ENCODE measurements at places on chromosomes 12 and 14.

DNA sequence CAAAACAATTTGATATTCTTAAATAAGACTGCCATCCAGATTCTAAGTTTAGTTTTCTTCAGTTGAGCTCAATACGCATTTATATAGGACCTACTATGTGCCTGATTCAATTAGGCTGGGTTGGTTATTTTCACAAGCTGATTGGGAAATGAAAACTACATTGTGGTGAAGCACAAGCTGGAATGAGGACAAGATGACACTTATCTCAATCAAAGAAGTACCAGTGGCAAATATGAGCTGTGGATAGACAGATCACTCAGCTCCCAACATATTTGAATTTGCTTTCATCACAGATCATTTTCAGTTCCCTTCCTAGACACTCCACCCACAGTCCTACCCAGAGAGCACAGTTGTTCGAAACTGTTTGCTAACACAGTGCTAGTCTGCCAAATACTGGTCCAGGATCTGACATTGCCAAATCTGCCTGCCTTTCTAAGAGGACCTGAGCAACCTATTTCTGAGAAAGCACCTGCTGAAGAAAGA is 74.7 kb downstream of the LLPH start:
- DNase-seq: no peak

GRCh38 chr14:98705871-98706300 is 566.1 kb downstream of the BCL11B start:
- no peak for DNase-seq

DNA sequence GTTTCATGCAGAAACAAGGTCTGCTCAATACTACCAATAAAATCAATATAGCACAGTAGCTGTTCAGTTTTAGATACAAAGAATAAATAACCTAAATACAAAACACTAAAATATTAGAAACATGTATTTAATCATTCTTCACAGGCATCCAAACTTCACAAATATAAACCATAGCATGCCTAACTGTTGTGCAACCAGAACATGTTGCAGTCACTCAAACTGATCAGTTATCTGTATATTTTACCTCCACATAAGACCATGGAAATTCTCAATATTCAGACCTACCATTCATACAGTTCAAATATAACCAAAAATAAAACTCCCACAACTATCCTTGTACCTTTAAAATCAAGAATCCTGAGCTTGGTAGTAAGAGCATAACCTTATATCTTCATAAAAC is 83.1 kb upstream of the PAWR start:
- DNase-seq: no peak

DNA sequence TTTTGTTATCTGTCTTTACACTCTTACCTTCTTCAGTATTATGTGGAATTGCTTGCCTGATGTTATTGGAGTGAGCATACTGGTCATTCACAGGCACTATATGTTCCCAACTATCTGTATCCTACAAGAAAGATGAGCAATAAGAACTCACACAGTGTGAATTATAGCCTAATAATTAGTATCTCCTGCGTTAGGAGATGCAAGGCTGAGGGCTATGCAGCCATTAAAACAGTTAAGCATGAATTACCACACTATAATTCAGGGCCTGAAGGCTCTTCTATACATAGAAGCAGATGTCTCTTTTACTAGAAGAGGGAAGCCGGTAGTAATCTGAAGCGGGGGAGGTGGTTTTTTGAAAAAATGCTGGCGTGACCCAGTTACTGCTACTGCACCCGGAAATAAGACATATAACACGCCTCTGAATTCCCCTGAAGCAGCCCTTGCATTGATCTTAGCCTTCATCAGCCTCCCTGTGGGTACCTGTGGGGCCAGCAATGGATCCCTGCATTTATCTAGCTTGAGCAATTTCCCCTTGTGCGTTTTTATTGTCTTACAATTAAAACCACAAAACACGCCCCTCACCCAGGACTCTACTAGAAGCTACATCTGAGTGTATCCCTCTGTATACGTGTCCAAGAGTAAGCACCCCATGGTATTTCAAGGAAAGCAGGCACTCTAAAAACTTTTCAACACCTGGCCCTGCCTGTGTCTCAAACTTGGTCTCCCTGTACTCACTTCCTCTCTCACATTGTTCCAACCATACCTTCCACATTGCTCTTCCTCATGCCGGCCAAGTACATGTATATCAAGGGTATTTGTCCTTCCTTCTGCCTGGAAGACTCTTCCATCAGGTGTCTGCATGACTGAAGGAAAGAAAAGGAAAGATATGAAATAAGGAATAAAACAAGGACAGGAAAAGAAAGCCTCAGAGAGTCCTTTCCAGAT is 210.9 kb upstream of the ARID2 start:
- DNase-seq: peak; percentile 29

DNA sequence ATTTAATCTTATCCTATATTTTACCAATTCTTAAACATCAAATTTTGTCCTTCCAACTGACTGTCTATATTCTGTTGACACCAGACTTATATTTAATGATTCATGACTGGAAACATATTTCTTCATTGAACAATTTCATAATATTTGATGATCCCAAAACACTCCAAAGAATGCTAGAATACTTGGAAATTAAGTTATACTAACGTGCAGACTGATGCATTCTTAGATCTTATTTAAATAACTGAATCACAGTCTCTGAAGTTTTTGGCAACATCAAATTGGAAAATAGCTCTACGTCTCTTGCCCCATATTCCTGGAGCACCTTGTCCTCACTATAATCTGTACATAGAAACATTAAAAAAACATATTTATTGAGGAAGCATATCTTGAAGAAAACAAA is 127.4 kb downstream of the HMGA2 start:
- no peak for DNase-seq

DNA sequence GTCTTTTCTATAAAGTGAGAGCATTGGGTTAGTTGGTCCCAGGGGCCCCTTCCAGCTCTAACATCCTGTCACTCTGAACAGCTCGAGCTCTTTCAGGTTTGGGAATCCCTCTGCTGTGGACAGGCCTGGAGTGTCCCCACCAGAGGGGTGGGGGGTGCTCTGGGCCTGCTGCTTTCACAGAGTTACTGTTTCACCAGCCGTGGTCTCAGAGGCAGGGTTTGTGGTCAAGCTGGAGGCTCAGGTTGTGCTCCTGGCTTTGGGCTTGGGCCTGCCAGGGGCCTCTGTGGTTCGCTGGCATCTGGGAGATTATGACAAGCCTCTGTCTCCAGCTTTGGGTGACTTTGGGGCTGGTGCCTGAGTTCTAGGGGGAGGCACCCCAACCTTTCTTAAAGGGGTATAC is 59.6 kb downstream of the FBXL14 start:
- DNase-seq: no peak

GRCh38 chr12:67650388-67651131 is 2.0 kb downstream of the DYRK2 start:
- no peak for DNase-seq

- no peak for DNase-seq
Observed at GRCh38 chr12:71594214-71594948, 69.3 kb downstream of the ZFC3H1 start.

GRCh38 chr14:71947947-71948500 is 15.8 kb downstream of the RGS6 start:
- DNase-seq: no peak

DNA sequence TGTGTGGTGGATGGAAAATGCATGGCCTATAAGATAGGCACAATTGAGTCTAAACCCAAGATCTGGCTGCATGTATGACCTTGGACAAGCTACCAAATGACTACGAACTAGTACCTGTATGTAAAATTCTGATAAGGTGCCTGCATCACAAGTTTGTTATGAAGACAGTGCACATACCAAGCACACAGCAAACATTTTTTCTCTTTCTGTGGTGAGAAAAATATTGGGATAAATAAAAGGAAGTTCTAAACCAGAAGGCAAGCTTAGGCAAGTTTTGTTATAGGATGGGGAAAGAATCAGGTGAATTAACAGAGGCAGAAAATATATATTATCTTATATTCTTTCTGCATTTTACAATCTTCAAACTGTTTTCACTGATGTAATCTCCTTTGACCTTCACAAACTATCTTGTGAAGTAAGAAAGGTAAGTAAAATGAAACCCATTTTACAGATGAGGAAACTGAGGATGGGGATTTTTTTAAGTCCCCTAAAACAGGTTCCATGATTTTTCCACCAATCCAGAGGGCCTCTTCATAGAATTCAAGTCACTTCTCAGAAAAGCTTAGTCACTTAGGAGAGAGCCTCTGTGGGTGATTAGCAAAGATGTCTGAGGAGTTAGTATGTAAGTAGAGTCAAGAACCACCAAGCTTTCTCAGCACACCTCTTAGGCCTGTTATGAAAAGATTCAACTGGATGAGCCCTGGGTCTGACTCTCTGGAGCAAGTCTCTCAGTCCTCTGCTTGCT is 132.0 kb upstream of the RAP1B start:
- DNase-seq: no peak

DNA sequence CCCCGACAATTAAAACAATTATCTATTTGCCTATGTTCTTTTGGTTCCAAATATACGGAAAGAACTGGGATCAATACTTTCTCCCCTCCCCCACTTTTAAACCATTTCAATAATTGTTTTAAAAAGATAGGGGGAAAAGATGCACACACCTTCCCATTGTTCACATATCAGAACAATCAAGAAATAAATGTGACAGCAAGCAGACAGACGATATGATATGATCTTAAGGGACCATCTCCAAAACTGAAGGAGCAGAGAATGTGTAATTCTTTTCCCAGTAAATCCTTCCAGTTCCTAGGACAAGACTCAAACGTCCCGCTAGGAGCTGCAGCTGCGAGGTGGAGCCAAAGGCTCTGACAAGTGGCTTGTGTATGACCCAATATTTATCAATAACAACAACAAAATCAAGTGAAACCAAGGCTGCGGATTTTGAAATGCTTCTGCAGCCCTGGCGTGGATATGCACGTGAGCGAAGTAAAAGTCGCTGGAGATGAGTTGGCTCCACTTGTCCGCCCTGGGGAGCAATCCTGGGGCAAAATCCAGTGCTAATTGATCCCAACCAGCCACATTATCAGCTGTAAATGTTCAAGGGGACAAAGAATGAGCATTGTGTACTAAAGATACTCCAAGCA is 8.2 kb upstream of the FOXG1 start:
- DNase-seq: no peak

DNA sequence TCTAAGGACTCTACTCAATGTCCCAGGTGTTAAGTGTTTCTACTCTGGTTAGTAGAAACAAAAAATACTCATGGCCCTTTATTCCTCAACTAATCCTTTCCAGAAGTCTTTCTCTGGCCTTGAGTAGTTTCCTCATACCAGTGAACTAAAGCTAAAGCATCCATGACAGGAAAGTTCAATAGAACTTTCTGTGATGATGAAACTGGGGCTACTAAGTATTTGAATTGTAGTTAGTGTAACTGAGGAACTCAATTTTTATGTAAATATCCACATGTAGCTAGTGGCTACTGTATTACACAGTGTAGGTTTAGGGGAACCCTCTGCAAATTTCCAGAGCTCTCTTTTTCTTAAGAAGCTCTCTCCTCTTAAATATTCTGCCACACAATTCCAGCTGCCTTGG is 63.7 kb downstream of the R3HDM2 start:
- no peak for DNase-seq

- no peak for DNase-seq
Observed at GRCh38 chr14:92495027-92495426, 18.6 kb upstream of the RIN3 start.

- no peak for DNase-seq
Observed at GRCh38 chr12:26158078-26158764, 33.4 kb upstream of the BHLHE41 start.

- DNase-seq: no peak
Observed at GRCh38 chr12:58608711-58609110, 311.6 kb downstream of the LRIG3 start.

- peak; percentile 39 for DNase-seq
Observed at GRCh38 chr12:76274420-76275083, 73.7 kb downstream of the BBS10 start.

DNA sequence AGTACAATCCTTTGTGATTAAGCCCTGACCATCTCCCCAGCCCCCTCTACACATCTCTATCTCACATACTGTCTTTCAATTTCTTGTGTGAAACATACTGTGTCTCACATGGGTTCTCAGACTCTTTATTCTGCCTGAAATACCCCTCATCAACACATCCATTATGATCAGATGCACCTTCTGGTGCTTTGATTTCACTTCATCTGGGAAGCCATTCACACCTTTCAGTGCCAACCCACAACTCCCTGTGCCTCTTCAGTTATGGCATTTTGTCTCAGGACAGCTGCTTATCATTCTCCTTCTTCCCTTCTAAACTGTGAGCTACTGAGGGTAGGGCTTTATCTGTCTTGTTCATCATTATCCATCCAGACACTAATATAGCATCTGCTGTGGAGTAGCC is 58.8 kb downstream of the CKB start:
- DNase-seq: no peak

DNA sequence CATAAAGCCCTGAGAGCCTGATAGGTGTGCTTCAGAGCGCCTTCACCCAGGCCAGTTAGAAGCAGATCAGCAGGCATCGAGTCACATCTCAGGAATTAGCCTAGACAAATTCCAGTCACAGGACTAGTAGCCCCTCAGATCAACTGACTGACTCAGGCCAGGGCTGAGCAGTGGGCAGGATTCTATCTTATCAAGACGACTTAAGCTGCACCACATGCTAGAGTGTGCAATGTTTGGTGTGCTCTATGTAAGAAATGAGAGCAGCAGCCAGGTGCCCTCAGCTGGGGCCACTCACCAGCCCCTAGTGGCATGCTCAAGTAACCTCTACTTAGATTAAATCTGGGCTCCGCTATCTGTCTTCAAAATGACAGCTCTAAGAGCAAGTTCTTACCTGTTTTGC is 19.7 kb upstream of the NGB start:
- DNase-seq: no peak

DNA sequence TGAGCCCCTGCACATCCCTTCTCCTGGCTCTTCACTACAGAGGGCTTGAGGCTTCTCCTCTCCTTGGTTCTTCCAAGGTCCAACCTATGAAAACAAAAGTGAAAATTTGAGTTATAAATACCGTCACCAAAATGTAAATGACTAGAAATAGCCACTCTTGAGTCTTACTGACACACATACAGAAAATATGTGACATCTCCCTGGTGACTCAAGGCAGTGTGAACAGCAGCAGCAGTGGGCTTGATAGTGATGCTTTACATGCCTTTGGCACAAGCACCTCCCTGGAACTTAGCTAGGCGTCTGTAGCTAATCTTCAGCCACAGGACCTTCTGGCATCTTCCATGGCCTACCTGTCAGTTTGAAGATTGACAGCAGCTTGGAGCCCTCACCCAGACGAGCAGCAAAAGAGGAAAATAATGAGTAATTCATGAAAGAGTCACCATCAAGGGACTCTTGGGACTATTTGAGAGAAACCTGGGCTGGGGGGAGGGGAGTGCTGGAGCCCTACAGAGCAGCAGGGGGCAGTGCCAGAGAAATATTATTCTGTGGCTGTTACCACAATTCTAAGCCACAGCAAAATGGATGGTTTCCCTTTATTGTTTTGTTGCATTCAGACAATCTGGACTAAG is 158.0 kb downstream of the KCNK10 start:
- no peak for DNase-seq

DNA sequence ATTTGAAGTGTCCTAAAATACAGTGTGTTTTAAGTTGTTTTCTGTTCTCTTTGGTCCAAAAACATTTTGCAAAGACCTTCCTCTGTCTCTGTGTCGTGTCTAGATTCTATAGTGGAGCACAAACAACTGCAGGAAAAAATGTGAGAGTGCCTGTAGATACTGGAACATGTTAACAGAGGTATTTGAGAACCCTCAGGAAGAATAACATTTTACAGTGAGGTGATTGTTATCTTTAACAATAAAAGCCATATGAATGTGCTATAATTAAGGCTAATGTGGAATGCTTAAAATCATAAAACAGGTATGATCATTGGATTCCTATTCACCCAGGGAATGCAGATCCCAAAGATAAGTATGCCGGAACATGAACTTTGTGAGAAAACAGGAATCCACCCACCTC is 98.0 kb downstream of the SAMD4A start:
- no peak for DNase-seq

Data from activated CD4-positive, alpha-beta T cell treated with anti-CD3 and anti-CD28 coated beads, Interleukin-2, amount 50 U/mL, for 24 hours (primary cell).